ENCODE measurements at places on chromosomes 16 and 17. TPM values are rescaled to one million over a fixed set of nuclear protein-coding genes. Genes with fewer than 3 reads are reported as not detected.

Gene C16orf96
- total RNA-seq = 0.11 TPM

DNA sequence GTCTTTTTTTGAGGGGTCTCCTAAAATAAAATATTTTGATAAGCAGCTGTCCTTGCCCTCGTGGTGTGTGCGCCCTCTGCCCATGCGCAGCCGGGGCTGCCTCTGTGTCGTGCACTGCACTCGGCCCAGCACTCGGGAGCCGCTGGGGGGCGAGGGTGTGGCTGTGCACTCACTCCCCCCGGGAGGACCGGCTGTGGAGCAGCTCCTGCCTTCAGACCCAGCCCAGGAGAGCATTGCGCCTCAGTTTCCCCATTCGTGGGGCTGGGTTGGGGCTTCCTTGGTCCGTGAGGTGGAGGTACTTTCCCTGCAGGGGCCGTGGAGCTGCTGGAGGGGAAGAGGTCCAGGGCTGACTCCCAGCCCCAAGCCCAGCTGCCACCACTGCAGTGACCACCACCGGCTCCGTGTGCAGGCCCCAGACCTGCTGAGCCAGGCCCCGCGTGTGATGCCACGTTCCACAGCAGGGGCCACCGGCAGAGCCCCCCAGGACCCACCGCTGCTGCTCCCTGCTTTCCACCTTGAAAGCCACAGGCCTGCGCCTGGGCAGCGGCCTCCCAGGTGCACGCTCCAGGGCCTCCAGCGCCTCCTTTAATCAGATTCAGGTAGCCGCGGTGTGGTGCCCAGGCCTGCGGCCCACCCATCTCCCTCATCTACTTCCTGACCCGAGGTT, 6.3 kb upstream of the IL17C start:
- no peak for DNase-seq

DNA sequence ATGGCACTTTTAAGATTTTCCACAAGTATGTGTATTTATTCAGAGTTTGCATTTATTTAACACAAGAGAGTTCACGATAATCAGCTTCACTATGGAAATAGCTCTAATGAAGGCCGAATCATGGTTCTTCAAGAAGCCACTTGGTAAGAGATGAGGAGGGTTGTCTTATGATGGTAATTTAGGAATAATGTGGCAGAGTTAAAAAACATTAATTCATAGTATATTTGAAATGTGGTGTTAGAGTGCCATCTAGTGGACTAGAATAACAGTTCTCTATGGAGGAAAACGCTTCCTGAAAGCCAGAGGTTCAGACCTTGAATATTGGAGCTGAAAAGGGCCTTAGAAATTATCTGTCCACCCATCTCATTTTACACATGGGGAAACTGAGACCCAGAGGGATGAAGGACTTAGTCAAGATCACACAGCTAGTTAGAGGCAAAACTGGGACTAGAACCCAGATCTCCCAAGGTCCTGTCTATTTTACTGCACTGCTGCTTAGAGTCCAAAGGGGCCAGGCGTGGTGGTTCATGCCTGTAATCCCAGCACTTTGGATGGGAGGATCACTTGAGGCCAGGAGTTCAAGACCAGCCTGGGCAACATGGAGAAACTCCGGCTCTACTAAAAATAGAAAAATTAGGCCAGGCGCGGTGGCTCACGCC, 33.8 kb upstream of the KPNB1 start:
- DNase-seq = no peak

Gene KRTAP4-9
- total RNA-seq = not detected

GRCh38 chr17:75925912-75926311, 14.9 kb downstream of the FBF1 start:
- no peak for DNase-seq

GRCh38 chr17:76626442-76626841, 17.1 kb downstream of the ST6GALNAC1 start:
- DNase-seq = no peak

- DNase-seq = no peak
Observed at GRCh38 chr16:10919003-10919351, 23.3 kb downstream of the DEXI start.

DNA sequence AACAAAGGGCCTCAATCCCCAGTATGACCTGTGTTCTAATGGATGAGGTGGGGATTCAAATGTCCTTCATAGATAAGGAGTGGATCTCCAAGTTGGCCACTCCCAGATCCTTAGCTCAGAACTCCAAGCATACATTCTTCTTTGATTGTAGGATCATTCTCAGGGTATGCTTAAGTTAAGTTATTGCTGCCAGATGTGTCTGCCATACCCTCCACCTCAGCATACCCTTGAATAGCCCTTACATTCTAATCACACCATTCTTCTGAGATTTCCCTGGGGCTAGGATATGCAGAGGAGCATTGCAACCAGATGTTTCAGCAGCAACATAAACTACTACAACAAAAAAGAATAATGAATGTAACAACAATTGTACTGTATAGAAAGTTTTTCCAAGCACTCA, 1.6 kb upstream of the KRTAP2-4 start:
- DNase-seq = no peak

Gene CMTM2
- 1.3 TPM for total RNA-seq

GRCh38 chr16:65015599-65015998, 106.3 kb downstream of the CDH11 start:
- no peak for DNase-seq

Gene SLC16A6
- total RNA-seq = 0.19 TPM

DNA sequence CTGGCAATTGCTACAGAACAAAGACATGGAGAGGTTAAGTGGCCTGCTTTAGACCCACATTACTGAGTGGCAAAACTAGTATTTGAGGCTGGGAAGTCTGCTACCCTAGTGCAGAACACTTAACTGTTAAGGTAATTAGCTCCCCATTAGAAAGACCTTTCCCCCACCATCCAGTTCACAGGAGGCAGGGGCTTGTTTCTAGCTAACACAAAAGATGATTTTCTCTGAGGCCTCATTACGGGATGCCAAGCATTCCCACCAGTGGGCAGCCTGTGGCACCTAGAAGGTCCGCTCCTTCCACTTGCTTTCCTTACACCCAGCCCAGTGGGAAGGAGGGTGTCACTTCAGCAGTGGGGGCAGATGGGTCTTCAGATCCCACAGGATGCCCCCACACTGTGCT, 99.1 kb downstream of the RBFOX1 start:
- no peak for DNase-seq

DNA sequence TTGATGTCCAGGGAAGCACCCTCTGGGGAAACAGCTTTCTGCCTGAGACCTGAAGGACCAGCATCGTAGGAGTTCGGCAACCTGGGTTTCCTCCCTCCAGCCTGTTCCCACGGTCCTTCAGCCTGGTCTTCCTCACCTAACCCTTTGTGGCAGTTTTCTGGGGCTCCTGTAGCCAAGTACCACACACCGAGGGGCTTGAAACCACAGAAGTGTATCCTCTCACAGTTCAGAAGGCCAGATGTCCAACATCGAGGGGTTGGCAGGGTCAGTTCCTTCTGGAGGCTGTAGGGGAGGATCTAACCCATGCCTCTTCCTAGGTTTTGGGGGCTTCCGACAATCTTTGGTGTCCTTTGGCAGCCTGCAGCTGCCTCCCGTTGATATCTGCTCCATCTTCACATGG, 381.0 kb upstream of the TNRC6C start:
- peak; percentile 59 for DNase-seq

Gene MEIOB
- total RNA-seq = not detected

DNA sequence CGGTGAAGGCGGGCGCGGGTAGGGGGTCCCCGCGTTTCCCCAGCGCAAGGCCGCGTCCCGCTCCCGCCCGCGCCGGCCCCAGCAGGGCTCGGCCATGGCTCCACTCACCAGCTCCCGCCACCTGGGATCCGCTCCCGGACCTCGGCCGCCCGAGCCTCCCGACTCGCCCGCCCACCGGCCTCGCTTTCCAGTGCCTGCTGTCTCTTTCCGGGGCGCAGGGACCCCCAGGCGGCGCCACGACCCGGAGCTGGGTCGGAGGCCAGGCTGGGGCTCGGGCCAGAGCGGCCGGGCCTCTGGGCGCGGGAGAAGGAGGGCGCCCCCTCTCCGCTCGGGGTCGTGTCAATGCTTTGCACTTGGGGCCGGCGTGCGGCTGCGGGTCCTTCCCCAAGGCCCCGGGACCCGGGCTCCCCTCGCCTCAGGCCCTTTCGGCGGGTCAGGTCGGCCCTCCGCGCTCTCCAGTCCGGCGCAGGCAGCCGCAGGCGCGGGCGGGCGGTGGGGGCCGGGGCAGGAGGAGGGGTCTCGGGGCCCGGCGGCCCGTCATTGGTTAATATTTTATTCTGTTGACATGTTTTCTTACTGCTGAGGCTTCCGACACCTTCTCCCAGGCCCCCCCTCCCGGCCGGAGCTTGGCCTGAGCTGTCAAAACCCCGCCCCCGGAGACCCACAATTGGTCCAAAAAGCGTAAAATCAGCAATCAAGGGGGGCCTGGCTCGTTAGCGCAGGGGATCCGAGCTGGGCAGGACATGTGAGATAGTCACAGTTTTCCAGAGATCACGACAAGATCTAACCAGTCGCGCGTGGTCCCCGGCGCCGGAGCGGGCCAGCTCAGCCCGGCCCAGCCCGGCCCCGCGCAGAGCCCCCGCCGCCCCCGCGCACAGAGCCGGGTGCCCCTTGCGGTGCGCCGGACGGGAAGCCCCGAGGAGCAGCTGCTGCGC, at the start of gene TBX2:
Gene TBX2, plus strand, starts transcription at position 713 of the 935 bp plus-strand sequence. CDS start 334 bp downstream, outside the sequence.
- no peak for DNase-seq

- no peak for DNase-seq
Observed at GRCh38 chr17:76469076-76469990, 1.9 kb downstream of the AANAT start.

Gene KCNH4
- total RNA-seq = not detected

All from cardiac septum (tissue), 1 donor.